Activated CD8-positive, alpha-beta memory T cell treated with anti-CD3 and anti-CD28 coated beads, Interleukin-2, amount 10 ng/mL, durations not matched to agents 7 days and 5 days (primary cell): ENCODE measurements at places on chromosomes 7 and 10.

DNA sequence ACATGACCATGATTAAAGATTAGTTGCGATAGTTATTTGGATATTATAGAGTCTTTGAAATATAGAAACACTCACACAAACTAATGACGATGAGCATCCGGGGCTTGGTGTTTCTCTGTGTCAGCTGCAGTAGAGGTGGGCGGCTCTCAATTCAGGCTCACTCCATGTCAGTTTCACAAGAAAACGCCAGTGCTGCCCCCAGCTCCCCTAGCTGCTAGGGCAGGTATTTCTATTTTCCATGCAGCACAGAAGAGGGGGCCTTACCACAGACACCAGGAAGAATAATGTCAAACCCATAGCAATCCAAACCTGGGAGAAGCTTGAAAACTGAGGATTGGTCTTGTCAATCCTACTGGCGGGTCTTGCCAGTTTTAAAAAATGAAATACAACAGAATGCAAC, 197.1 kb downstream of the PHTF2 start:
- no peak for DNase-seq

GRCh38 chr7:76430836-76431235, 6.1 kb downstream of the ZP3 start:
- no peak for DNase-seq

DNA sequence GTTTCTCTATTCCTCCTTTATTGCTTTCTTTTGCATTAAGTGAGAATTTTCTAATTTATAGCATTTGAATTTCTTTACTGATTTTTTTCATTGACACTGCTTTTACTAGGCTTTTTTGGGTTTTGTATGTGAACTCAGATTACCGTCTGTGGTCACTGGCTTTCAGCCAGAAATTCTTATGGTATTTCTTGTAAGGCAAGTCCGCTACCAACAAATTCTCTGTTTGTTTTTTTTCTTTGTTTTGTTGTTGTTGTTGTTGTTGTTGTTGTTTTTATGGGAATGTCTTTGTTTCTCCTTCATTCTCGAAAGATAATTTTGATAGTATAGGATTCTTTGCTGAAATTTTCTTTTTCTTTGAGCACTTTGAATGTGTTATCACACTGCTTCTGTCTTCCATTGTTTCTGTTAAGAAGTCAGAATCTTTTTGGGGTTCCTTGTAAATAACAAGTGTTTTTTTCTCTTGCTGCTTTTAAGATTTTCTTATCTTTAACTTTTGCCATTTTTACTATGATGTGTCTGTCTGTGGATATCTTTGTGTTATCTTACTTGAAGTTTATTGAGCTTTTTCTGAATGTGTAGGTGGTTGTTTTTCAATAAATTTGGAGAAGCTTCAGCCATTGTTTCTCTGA, 7.2 kb downstream of the NET1 start:
- no peak for DNase-seq

DNA sequence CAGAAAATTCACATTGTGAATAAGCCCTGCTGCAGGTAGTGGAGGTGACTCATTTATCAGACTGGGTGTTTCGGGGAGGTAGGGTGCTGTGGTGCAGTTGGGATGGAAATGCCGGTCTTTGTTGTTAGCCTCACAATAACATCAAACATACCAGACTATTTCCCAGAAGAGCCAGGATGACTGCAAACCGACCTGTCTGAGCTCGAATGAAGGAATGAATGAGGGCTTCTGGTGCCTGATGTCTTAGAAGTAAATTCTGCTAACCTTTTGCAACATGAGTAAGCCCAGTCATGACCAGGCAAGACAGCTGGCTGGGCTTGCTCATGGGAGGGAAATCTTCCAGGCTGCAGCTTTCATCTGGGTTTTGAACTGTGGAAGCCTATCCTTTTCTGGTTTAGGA, 2.4 kb upstream of the VDAC2 start:
- peak; percentile 43 for DNase-seq

DNA sequence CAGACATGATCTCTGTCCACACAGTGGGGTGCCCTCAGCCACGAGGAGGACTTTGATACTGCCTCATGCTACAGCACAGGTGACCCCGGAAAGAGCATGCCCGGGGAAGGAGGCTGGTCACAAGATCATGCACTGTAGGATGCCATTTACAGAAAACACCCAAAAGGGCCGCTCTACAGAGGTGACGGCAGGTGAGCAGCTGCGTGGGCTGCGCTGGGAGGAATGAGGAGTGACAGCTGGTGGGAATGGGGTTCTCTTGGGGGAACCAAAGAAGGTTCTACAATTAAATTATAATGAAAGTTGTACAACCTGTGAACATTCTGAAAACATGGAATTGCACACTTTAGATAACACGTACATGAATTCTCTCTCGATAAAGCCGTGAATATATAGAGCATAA, 12.0 kb downstream of the INTS1 start:
- no peak for DNase-seq

GRCh38 chr7:25359471-25360059, 131.3 kb upstream of the NPVF start:
- DNase-seq: no peak

- DNase-seq: no peak
Observed at GRCh38 chr7:84154991-84155781, 39.4 kb downstream of the SEMA3A start.

DNA sequence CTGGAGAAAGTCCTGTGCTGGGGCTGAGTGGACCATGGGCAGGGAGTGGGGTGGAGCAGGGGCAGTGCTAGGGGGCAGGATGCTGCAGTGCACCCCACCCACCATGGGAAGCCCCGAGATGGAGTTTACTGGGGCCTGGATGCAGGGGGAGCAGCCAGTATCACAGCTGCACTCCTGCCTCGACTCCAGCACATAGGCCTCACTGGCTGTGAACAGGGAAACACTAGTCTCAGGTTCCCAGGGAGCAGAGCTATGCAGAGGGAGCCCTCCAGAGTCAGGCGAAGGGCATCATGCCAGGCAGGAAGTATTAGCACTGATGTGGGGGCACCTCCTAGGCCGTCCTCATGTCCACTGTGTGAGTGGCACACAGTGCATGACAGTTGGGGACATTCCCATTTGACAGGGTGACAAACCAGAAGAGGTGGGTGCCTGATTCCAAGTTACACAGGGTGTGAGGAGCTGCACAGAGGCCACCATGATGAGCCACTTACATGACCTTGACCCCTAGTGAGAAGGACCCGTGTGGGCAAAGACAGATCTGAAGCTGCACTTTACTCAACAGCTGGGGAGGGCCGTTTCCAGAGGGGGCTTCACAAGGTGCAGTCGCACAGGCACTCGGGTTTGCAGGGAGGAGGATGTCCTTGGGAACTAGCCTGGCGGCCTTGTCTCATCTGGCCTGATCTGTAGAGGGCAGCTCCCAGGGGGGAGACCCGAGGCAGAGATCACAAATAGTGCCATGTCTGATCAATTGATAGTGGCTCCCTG, 69.9 kb upstream of the LRRC4 start:
- no peak for DNase-seq

GRCh38 chr10:11655836-11656235, 44.4 kb upstream of the USP6NL start:
- no peak for DNase-seq

GRCh38 chr10:58212622-58213021, 55.1 kb downstream of the IPMK start:
- DNase-seq: no peak

GRCh38 chr7:141354251-141354650, 197.0 kb upstream of the AGK start:
- DNase-seq: peak; percentile 42

DNA sequence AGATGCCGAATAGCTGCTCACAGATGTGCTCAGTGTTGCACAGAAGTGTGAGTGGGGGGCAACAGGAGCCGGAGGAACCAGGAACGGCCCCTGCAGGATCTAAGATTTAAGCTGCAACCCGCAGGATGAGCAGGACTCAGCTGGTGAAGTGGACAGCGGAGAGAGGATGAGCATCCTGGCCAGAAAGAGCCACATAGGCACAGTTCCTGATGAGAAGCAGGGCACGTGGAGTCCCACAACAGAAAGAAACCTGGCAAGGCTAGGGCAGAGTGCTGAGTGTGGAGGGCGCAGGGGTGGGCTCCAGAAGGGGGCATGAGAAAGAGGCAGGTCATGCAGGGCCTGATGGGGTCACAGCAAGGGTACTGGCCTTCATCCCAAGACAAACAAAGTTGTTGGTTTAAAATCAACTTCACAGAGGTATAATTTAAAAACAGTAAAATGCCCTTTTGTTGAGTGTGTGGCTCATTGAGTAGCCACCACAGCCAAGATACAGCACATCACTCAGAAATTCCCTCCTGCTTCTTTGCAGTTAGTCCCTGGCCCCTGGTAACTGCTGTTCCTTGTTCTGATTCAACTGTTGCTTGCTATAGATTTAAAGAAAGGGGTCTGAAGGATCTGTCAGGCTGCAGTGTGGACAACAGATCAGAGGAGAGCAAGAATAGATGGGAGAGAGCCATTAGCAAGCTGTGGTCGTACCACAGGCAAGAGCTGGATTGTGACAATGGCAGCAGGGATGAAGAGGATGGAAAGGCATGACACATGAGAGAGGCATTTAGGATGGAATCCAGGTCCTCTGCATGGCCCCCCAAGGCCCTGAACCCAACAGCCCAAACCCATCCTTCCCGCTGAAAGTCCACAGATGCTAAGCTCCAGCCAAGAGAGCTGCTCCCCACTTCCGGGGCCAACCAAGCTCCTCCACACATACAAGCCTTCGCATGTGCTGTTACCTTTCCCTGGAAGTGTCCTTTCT, 53.1 kb upstream of the OSBPL3 start:
- no peak for DNase-seq

DNA sequence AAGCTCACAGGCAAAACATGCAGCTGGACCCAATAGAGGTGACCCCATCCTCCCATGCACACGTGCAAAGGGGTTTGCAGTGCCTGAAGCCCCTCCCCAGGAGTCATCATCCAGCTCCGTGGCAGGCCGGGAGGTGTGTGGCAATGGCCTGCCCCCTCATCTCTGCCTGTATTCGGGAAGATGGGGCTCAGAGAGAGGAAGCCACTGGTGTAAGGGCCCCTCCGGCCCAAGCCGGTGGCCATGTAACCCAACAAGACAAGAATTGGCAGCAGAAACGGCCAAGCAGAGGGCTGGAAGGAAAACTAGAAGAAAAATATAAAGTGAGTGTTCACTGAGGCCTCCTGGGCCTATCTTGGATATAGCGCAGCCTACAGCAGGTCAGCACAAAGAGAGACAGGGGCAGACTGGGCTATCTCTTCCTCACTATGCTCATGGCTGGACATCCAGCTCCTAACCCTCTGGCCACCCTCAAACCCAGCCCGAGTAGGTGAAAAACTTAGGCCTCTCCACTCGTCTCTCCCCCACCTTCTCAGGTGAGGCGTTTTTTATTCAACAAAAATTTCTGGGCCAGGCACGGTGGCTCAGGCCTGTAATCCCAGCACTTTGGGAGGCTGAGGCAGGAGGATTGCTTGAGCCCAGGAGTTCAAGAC, 158.1 kb downstream of the CCDC3 start:
- no peak for DNase-seq

GRCh38 chr7:128827971-128828711, 2.1 kb upstream of the FLNC start:
- no peak for DNase-seq

DNA sequence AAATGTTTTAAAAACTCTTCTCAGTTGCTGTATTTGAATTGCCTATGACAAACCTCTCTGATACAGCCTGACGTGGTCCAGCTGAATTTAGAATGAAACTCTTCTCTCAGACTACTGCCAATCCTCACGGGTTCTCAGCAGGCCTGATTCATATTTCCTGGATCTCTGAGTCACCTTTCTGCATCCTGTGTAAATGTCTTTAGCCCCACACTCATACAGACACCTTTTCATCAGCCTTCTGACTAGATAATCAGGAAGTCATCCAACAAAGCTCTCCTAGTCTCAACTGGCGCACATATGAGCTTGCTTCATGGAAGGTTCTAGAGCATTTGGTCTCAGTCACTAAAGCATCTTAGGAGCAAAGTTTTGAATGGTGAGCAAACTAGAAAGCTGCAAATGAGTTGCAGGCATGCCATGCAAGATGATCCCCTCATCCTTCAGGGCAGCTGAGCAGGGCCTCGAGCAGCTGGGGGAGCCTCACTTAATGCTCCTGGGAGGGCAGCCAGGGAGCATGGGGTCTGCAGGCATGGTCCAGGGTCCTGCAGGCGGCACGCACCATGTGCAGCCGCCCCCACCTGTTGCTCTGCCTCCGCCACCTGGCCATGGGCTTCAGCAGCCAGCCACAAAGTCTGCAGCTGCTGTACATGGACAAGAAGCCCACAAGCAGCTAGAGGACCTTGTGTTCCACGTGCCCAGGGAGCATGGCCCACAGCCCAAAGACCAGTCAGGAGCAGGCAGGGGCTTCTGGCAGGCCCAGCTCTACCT, 182.8 kb downstream of the ARHGAP12 start:
- DNase-seq: peak; percentile 73

- no peak for DNase-seq
Observed at GRCh38 chr7:41824284-41824683, 121.4 kb upstream of the INHBA start.

DNA sequence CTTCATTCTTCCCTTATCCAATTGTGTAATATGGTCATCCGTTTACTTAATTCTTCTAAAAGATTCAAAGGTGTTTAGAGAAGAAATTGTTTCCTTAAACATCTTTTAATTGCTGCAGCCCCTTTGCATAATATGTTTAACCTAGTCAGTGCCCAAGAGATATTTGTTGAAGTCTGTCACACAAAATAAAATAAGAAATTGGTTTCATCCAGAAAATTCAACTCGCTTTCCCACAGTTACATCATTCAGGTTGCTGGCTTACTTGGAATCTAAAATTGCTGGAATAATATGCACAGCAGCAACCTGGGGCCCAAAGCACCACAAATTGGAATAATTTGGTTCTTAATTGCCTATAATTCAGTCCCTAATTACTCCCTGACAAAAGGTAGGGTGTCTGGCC, 155.1 kb upstream of the ETV1 start:
- DNase-seq: no peak

DNA sequence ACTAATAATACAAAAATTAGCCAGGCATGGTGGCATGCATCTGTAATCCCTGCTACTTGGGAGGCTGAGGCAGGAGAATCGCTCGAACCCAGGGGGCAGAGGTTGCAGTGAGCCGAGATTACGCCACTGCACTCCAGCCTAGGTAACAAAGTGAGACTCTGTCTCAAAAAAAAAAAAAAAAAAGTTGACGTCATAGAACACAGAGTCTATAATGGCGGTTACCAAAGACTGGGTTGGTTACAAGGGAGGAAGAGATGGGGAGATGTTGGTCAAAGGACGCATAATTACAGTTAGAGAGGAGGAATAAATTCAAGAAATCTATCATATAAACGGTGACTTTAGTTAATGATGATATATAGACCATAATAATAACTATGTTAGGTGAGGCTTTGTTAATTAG, 309.7 kb upstream of the HGF start:
- DNase-seq: no peak

GRCh38 chr10:102396317-102396650, 779 bp downstream of the NFKB2 start:
- no peak for DNase-seq

GRCh38 chr10:52486840-52487611, 172.9 kb downstream of the DKK1 start:
- no peak for DNase-seq

GRCh38 chr10:72625276-72625607, 637 bp downstream of the MICU1 start:
- no peak for DNase-seq

- DNase-seq: no peak
Observed at GRCh38 chr10:90031776-90032175, 330.4 kb downstream of the KIF20B start.

GRCh38 chr7:155652156-155653114, 8.0 kb downstream of the RBM33 start:
- DNase-seq: no peak

GRCh38 chr10:13633689-13634088, 46.9 kb downstream of the PRPF18 start:
- DNase-seq: no peak

- peak; percentile 79 for DNase-seq
Observed at GRCh38 chr10:113666682-113667252, 2.9 kb upstream of the NRAP start.
